ENCODE measurements at places on chromosomes 5 and 9.
A peak's percentile ranks its signal among the peaks of the same experiment; 100 is the strongest.

DNA sequence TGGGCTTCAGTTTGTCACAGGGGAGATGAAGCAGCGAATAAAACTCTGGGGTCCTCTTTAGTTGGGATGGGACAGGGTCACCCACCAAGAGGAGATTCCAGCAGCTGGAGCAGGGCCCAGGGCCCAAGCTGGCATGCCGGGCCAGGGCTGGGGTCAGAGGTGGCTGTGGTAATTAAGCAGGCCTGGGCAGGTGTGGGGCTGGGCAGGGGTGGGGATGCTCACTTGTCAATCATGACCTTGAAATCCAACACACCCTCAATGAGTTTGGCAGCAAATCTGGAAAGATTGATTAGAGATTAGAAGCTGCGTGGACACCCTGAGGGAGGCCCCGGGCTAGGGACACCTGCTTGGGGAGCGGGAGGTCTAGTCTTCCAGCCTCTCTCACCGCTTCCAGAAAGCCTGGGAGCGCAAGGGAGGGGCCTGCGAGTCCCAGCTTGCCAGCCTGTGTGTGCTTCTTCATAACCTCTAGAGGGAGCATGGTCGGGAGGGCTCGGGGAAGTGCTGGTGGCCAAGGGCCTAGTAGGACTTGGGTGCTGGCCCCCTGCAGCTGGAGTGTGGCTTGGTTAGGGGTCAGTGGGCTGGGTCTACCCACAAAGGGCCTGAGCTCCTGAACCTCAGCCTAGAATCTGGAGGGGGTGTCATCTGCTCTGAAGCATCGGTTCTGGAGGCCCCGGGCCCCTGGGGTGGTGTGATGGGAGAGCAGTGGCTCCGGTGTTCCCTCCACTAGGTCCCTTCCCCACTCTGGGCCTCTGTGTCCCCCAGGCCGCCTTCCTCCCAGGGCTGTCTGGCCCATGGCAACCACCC is 7.6 kb downstream of the CRAT start:
- DNase-seq = peak; percentile 68

- DNase-seq = no peak
Measured at GRCh38 chr9:4967523-4967922, 17.5 kb upstream of the JAK2 start.

GRCh38 chr5:172541773-172542136 is 87.4 kb upstream of the SH3PXD2B start:
- no peak for DNase-seq

DNA sequence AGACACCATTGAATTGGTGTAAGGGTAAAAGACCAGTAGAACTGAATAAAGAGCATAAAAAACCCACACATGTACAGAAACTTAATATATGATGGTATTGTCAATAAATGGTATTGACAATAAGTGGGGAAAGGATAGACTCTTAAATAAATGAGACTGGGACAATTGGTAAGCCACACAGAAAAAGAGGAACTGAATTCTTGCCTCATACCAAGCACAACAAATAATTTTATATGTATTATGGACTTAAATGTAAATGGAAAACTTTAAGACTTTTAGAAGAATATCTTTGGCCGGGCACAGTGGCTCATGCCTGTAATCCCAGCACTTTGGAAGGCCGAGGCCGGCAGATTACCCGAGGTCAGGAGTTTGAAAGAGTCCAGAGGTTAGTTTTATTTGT is 37.9 kb upstream of the PPP2CA start:
- DNase-seq = no peak

GRCh38 chr5:11302663-11303062 is 541.6 kb upstream of the DAP start:
- no peak for DNase-seq

GRCh38 chr5:175842506-175842905 is 28.9 kb upstream of the CPLX2 start:
- DNase-seq = no peak

GRCh38 chr5:132283423-132284043 is 10.7 kb upstream of the SLC22A4 start:
- DNase-seq = no peak

- no peak for DNase-seq
Measured at GRCh38 chr5:135391116-135391868, 7.7 kb downstream of the MACROH2A1 start.

DNA sequence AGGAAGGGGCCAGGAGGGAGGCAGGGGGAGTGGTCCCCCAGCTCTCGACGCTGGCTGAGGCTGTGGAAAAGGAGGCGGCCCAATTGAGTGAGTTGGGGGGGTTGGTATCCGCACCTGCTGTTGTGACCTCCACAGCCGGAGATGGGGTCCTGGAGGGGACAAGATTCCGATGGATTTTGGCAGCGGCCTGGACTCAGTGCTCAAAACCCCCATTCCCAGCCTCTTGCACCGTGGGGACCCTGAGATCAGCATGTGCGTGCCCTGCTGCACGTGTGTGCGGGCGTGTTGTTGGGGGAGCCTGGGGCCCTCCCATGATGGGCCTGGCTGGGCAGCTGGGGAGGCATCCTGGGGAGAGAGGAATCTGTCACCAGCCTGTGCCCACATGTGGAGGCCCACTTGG is 15.0 kb downstream of the CNTFR start:
- DNase-seq = no peak

GRCh38 chr5:68543212-68543611 is 327.7 kb downstream of the PIK3R1 start:
- DNase-seq = no peak

DNA sequence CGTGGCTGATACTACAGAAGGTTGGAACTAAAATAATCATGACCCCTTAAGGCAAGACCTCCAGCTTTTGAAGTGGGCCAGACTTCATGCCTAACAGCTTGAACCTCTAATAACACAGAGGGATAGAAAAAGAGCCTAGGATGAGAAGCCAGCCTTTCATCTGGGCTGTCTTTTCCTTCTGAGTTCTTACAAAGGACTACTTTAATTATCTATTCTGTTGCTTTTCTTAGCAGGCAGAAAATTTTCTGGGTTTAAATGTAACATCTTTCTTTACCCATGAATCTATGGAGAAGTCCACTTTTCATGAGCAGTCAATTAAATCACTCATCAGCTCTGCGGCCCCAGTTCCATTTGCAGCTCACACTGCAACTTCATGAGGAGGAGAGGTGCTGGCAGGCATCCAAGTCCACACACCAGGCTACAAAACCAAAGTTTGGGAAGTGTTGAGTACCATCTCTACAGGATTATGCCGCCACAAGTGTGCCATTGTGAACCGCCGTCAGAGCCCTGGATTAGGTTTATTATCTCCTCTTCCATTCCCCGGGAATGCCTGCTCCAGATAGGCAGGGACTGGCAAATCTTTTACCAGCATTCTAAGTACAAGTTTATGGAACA is 192.0 kb downstream of the TLE4 start:
- no peak for DNase-seq

DNA sequence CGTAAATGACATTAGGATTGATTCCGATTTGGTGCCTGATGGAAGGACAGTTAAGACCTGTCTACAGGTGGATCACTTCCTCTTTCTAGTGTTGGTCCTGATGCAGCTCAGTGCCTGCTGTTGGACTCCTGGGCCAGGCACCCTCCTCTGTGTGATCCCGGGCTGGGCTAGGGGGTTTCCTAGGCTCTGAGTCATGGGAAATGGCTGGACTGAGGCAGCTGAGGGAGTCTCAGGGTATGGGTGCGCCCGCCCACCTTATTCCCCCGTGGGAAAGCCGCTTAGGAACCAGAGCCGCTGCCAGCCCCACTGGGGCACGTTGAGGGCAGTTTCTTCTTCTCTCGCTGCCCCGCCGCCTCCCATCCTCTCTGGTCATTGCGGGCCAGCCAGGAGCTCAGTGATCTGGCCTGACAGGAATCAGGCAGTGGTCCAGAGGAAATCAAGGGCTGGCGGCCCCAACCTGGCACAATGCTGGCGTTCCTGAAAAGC is 12.9 kb downstream of the TCF7 start:
- DNase-seq = no peak

DNA sequence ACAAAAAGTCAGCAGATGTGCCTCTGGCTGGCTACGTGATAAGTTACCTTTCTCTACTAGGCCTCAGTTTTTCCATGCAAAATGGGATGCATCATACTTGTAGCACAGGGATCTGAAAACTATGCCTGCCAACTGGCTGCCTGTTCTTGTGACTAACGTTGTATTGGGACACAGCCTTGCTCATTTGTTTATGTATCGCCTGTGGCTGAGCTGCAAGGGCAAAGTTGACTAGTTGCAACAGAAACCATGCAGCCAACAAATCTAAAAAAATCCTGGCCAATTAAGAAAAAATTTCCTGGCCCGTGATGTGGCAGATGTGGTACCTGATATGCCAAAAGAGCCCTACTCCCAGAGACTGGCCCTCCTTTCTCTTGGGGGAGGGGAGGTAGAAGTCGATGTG is 131.3 kb downstream of the SEC61B start:
- no peak for DNase-seq

- no peak for DNase-seq
Measured at GRCh38 chr5:116785106-116785505, 210.5 kb upstream of the SEMA6A start.

DNA sequence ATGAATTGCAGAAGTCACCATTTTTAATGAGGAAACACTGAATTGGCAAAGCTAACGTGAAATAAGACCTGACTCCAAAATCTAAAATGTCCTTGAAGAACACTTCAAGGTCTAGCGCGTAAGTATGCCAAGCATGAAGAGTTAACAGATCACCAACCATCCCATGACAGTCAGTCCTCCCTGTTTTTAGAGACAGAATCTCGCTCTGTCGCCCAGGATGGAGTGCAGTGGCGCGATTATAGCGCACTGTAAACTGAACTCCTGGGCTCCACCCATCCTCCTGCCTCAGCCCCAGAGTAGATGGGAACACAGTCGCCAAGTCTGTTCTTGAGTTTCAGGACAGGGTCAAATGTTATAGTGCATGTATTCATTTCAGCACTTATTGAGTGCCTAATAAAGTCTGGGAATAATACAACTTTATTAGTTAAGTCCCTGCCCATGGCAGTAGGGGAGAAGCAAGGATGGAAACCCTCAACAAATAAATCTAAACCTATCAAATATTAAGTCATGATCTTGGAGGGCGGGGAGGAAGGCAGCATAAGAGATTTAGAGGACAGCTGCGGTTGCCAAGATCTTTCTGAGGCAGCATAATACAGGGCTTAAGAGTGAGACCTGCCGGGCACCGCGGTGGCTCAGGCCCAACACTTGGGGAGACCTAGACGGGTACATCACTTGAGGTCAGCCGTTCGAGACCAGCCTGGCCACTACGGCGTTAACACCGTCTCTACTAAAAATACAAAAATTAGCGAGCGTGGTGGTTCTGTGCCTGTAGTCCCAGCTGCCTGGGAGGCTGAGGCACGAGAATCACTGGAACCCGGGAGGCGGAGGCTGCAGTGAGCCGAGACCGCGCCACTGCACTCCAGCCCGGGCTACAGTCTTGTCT is 1.1 kb downstream of the ATPSCKMT start:
- no peak for DNase-seq

GRCh38 chr9:92278110-92278509 is 15.4 kb downstream of the IARS1 start:
- no peak for DNase-seq

DNA sequence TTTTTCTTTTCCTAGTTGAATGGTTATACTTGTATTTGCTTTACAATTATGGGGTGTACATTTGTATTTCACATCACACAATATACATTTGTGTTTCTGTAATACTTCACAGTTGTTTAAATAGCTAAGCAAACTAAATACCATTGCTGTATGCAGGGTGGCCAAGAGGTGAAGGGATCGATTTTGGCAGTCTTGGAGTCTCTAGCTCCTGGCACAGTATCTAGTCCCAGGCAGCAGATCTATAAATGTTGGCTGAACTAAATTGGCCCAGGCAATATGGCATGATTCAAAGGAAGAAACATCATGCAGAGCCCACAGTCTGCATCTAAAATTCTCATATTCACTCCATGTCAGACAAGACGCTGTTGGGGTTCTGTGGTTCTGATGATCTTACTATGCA is 110.1 kb upstream of the GPBP1 start:
- DNase-seq = no peak

- DNase-seq = no peak
Measured at GRCh38 chr9:96449523-96449844, 485 bp upstream of the HABP4 start.

- DNase-seq = no peak
Measured at GRCh38 chr9:126894052-126894603, 20.5 kb upstream of the RALGPS1 start.

- no peak for DNase-seq
Measured at GRCh38 chr9:7139886-7140285, 382.1 kb downstream of the KDM4C start.

DNA sequence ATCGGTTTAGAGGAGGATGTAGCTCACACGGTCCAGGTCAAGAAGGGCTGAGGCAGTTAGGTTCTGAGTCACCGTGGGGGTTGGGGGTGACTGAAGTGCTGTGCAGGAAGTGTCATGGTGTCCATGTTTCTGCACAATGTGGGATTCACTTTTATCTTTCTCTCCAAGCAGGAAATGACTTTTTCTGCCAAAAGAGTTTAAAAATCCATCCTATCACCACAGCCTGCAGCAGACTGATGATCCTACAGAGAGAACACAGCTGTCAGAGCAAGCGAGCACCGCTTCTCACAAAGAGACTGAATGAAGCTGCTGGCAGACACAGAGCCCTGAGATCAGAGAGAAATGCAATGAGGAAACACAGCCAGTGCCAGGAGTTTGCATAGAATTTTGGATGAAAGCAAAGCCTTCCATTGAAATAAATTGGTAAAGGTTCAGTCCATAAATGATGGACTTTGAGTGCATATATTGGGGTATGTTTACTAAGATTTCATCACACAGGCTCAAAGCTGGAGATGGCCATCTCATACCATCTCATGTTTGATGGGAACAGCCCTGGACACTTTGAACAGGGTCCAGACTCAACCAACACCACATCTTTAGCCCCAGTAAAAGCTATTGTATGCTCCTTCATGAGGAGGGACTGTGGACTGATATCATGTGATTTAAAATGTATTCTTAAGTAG is 213.9 kb upstream of the FBXL7 start:
- no peak for DNase-seq

GRCh38 chr9:113148781-113149510 is 1.9 kb upstream of the SLC31A2 start:
- DNase-seq = no peak

DNA sequence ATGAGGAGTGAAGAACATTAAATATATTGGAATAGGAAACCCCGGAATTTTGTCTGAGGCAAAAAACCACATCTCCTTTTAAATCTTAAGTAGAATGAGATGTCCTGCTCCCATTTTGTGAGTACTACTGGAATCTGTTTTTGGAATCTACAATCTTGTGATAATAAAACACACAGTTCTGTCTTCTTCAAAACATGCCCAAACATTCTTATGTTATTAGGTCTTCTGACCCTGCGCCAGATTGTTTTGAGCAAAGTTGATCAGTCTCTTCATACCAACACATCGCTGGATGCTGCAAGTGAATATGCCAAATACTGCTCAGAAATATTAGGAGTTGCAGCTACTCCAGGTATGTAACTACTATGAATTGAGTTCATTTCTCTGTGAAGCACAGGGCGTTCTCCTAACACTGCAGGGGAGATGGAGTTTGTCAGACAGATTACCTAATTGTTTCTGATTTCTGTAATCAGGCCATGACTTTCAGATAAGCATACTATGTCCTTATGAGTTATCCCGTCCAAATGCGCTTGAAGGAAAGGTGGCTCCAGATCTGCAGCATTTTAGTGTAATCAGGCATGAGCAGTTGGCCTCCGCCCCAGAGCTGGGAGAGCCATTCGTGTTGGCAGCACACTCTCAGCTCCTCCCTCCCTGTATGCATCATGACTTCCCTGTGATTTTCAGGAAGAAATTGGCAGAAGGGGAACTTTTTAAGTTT is 88.0 kb downstream of the NLN start:
- no peak for DNase-seq

Measured in D721Med (cell line).